ENCODE measurements at places on chromosomes 11 and 22.

DNA sequence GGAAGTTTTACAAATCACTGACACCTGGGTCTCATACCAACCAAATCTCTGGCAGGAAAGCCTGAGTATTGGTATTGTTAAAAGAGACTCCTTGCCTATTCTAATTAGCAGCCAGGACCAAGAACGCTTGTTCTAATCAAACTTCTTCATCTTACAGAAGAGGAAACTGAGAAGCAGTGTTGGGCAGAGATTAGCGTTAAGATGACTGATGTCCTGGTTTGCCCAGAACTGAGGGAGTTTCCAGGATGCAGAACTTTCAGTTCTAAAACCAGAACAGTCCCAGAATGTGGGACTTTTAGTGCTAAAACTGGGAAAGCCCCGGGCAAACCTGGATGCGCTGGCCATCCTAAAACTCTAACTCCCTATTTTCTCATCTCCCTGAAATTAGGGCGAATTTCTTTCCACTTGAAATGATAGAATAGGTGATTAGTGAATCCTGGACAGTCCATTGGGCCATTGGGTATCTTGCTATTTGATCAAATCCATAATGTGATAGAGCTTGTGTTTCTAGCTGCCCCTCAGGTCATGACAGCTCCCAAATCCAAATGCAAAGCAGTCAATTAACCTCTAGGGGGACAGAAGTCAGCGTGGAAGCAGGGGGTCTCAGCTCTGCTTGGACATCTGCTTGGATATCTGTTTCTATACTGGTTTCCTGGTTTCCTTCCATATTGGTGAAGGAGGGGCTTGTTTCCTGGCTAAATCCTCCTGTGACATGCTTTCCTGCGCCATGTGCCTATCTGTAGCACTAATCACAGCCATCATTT, 16.0 kb upstream of the TMPRSS13 start:
- no peak for DNase-seq

DNA sequence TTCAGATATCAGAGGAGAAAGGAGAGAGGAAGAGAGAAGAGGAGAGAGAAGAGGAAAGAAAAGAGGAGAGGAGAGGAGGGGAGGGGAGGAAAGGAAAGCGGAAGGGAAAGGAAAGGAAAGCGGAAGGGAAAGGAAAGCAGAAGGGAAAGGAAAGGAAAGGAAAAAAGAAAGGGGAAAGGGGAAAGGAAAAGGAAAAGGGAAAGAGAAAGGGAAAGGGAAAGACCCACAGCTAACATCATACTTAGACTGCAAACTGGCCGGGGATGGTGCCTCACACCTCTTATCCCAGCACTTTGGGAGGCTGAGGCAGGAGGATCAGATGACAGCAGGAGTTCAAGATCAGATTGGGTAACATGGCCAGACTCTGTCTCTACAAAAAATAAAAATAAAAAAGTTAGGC, 11.4 kb downstream of the CHEK2 start:
- DNase-seq = no peak

- DNase-seq = no peak
Measured at GRCh38 chr11:13051257-13051656, 42.1 kb downstream of the RASSF10 start.

GRCh38 chr11:107561688-107562087, 3.8 kb downstream of the ALKBH8 start:
- no peak for DNase-seq

DNA sequence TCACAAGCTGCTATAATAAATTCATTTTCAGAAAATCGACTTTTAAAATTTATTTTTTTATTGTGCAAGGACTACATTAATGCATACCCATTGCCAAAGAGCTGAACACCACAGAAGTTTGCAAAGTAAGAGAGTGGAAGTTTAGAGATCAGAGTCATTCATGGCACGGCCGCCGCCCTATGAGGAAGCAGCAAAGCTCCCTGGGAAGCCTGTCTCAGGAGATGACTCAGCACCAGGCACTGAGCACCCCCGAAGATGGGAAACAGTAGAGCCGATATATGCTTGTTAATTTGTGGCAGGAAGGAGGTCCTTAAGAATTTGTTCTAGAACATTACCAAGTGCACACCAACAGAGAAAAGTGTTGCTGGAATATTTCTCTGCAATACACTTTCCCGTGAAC, 693.7 kb downstream of the OPCML start:
- DNase-seq = no peak

All from aorta (tissue), 5 donors.